ENCODE measurements at places on chromosomes 2 and 18. TPM values are rescaled to one million over a fixed set of nuclear protein-coding genes. Genes with fewer than 3 reads are reported as not detected.

The ZNF514 gene
- polyA plus RNA-seq, result 21.6 TPM

The IMPACT gene
- polyA plus RNA-seq, result 69.3 TPM

The HOXD11 gene
- polyA plus RNA-seq, result 42.6 TPM

The EVX2 gene
- polyA plus RNA-seq, result not detected

The ZNF513 gene
- 16.9 TPM for polyA plus RNA-seq

The ATP6V1C2 gene
- polyA plus RNA-seq, result 5.9 TPM

The QPCT gene
- 16.4 TPM for polyA plus RNA-seq

The OR6B2 gene
- polyA plus RNA-seq, result not detected

DNA sequence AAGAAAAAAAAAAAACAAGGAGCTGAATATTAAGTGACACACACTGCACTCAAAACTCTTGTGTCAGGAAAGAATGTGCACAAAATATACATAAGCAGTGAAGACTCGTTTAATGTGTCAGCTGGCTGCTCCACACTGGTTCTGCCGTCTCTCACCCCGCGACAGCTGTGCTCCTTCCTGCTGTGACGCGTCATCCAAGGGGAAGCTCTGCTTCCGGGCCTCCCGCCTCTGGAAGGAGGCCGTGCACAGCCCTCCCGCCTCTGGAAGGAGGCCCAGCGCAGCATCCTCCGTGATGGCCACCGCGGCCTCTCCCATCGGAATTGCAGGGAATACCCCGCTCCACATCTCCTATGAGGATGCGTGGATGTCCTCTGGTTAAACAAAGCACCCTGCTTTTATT lies 151.0 kb downstream of the HDAC4 start:
- DNase-seq, result peak; percentile 78

GRCh38 chr2:235091421-235091820 lies 139.6 kb downstream of the SH3BP4 start:
- DNase-seq, result no peak

DNA sequence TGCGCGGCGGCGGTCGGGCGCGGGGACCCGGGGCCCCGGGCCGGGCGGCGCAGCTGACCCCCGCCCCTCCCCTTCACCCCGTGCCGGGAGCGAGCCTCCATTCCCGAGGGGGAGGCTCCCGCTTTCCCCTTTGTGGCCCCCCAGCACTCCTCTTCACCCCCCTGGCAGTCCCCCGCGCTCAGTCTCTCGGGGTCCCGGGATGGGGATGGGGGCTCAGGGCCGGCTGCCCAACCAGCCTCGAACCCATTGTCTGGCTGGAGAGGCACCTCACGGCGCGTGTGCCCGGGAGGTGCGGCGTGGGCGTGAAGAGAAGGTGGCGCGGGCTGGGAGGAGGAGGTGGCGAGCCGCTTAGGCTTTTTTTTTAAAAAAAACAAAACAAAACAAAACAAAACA lies 748 bp downstream of the FMNL2 start:
- DNase-seq, result no peak

DNA sequence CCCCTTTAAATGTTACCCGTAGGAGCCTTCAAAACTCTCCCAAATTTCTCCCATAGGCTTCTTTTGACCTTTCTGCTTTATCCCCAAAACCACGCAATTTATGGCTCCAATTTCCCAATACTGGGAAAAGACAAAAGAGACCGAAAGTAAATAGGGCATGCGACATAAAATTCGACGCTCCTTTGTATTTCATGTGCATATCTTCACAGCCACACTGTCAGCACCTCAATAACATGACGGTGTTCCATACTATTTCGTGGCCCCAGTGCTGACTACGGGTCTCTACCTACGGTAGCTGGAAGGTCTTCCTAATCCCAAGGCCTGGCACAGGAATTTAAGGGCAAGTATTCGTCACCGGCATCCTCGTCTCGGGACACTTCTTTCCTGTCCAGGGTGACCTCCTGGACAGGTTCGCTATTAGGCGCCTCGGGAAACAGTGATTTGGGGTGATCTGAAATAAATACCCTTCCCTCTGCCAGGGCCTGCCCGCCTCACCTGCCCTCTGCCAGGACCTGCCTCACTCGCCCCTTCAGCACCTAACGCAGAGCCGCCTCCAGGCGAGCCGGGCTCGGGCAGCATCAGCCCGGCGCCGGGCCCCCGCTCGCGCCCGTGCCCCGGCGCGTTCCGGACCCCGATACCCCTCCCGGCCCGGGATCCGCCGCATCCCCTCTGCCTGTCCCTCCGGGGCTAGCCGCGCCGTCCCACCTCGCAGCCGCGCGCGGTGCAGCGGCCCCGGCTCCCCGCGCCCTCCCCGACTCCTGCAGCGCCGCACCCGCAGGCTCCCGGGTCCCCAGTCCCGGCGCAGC lies 680 bp downstream of the DTNB start:
- no peak for DNase-seq

- DNase-seq, result no peak
Observed at GRCh38 chr2:3492951-3493614, 26.2 kb downstream of the ADI1 start.

DNA sequence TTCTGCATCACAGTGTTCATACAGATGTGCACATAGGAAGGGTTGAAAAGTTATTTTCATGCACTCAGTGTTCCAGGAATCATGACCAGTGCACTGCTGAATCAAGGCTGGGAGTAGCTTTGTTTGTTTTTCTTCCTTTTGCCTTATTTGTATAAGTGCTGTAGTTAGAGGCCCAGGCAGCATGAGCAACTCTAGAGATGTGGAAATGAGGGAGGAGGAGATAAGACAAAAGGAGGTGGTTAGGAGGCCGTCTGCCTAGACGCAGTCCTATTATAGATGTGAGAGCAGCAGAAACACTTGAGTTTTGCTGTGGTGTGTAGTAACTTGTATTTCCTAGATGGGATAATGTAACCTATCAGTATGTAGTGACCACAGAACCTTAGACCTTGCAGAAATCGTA lies 264.3 kb upstream of the RASGRP3 start:
- DNase-seq, result no peak

DNA sequence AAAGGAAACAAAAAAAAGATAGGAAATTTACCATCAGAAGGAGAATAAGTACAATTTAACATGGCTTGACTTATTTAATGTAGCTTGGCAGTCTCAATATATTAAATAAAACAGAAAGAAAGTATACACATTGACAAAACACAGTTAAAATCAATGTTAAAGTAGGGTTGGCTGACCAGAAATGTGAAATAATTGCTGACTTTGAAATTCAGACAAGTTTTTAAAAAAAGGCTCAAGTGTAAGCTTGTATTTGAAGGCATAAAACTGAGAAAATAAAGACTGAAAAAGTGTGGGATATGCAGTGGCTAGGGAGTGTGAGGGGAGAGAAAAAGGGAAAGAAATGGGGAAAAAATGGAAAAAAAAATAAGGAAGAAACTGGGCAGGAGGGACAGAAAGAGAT lies 665.8 kb downstream of the LRP1B start:
- no peak for DNase-seq

DNA sequence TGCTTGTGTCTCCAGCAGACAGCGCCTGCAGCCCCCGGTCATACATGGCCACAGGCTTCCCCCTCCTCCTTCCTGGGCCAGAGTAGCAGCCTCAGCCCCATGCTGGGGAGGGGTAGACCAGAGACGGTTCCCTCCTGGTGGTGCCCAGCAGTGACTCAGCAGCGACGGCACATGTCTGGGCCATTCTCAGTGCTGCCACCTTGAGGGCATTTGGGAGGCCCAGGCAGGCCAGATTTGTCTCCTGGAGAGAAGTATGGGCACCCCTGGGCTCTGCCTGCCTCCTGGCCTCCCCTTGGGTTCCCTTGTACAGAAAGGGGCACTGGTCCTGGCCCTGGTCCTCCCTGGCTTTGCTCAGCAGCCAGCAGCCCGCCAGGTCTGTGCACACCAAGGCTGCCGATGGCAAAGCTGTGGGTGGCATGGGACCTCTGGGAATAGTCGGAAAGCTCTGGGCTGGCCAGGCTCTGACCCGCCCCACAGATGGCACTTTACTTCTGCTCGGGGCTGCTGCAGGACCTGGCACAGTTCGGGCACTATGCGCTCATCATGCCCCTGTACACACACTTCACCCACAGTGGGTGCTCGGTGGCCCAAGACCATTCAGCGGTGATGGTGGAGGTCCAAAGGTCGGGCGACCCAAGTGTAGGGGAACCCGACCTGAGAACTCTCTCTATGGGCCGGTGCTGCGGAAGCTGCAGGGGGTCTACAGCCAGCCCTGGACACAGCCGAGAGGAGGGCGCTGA lies 11.4 kb upstream of the ALPI start:
- no peak for DNase-seq

DNA sequence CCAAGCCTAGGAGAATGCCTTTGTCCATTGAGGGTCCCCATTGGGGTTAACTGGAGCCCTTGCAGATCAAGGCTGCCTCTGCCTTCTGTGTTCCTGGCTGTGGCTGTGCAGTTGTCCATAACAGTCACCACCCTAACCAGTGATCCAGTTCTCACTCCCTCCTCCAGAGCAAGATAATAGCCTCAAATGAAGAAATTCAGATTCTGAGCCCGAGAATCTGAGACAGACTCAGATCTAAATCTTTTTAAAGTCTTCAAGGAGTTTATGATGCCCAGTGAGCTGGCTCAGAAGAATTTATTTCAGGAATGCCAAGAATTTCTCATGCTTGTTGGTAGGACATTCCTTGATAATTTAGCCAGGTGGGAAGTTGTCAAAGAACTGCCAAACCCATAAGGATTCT lies 44.3 kb upstream of the RAB6C start:
- DNase-seq, result no peak

GRCh38 chr2:168316073-168316440 lies 68.7 kb upstream of the STK39 start:
- DNase-seq, result no peak

DNA sequence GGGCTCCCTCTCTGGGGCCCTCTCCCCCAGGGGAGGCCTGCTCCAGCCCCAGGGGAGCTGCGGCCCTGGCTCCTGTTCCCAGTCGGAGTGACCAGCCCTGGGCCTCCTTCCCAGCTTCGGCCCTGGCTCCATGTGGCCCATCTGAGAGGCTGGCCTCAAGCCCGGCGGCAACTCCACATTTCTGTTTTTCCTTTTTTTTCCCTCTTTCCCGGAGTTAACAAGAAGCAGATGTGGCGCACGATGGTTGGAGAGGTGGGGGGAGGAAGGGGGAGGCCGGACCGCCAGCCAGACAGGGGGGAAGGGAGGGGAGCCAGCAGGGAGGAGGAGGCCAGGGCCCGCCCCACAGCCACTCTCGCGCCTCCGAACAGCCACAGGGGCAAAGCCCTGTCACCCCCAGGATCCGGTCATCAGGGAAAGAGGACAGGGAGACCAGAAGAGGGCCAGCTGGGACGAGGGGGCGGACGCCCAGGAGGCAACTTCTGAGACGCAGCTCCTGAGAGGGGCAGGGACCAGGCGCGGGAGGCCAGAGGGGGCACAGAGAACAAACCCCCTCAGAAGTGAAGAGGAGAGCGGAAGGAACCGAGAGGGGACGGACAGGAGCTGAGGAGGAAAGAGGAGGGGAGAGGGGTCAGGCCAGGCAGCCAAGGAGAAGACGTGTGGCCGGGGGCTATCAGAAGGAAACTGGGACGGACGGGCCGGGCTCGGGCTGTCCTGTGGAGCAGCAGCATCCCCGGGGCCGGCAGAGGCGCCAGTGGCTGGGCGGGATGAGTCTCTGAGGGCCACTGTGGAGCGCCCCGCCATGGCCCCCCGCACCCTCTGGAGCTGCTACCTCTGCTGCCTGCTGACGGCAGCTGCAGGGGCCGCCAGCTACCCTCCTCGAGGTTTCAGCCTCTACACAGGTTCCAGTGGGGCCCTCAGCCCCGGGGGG lies at the start of gene EMILIN1:
TSS of gene EMILIN1 (plus strand) at position 349 of the 928 bp plus-strand sequence. CDS start at position 800, 451 bp downstream.
- DNase-seq, result peak; percentile 76

- DNase-seq, result no peak
Observed at GRCh38 chr2:147223553-147224060, 621.2 kb upstream of the ACVR2A start.

DNA sequence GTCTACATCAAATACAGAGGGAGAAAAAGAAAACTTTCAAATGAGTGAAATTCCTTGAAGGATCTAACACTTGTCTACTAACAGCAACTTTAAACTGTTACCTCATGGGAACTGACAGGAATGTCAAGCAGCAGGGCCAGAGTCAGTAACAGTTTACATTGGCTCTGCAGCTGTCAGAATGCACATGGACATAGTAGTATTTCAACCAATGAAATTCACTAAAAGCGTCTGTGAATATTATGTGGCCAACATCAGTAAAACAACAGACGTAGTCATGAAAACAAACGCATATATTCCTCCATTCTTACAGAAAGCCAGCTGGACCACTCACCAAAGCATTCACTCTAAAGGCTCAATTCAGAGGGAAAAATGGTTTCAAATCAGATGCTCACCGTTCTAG lies 79.3 kb upstream of the RNU4ATAC start:
- no peak for DNase-seq

DNA sequence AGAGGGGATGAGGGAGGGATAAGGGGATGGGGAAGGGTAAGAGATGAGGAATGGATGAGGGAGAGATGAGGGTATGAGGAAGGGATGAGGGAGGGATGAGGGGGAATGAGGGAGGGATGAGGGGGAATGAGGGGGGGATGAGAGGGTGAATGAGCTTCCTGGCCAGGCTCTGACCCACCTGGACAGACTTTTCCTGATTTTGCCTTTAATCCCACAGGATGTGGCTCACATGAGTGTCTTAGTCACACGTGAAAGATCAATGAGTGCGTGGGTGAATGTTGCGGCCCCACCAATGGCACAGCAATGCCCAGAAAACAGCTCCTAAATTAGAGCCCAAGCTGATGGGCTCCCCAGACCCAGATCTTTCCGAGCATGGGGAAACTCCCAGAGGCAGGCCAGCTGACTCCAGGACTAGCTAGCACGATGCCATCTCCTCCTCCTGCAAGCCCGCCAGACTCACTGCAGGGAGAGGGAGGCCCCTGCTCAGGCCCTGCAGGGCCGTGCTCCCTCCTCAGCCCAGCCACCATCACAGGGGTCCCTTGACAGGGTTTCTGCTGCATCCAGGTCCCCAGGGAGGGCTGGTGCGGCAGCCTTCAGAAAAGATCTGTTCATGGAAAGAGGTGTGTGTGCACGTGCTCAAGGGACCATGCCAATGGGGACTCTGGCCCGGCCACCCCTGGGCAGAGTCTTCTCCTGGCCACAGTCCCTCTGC lies 41.4 kb downstream of the AQP12A start:
- DNase-seq, result no peak

- no peak for DNase-seq
Observed at GRCh38 chr2:239149501-239149900, 251.3 kb downstream of the HDAC4 start.

DNA sequence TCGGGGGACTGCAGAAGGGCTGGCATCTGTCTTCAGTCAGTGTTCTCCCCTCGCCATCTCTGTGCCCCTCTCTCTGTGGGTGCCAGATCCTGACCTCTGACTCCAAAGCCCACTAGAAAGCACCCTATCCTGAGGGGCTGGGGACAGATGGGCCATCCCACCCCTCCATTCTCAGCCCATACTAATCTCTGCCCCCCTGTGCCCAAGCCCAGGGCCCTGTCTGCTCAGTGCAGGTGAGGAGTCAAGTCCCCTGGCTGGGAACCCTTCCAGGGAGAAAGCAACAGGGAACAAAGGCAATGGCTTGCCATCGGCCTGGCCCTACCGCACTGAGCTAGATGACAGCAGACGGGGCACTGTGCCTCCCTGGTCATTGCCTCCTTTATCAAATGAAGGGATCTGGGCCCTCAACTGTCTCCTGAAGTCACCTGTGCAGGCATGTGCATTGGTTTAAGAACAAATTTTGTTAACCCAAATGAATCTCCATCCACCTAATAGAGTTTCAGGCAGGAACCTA lies 42.7 kb upstream of the ID2 start:
- no peak for DNase-seq
